ENCODE measurements at places on chromosomes 5 and 9. TPM values are rescaled to one million over a fixed set of nuclear protein-coding genes. Genes with fewer than 3 reads are reported as not detected.

Gene FBXW2
- polyA plus RNA-seq = 47.6 TPM

Gene ARAP3
- 5.5 TPM for polyA plus RNA-seq

Gene FBP2
- polyA plus RNA-seq = not detected

Gene PALM2AKAP2
- polyA plus RNA-seq = 3.6 TPM

Gene SLIT3
- polyA plus RNA-seq = 80.0 TPM

Gene POU5F2
- 0.02 TPM for polyA plus RNA-seq

Gene LRRC70
- polyA plus RNA-seq = 0.08 TPM

Gene CCDC69
- 0.54 TPM for polyA plus RNA-seq

Gene OTULINL
- polyA plus RNA-seq = 0.62 TPM

Gene SPINK13
- polyA plus RNA-seq = not detected

Gene DMRT2
- not detected for polyA plus RNA-seq

Gene PLPP1
- 32.8 TPM for polyA plus RNA-seq

Gene TXNDC8
- polyA plus RNA-seq = not detected

Gene PCDHGA8
- 0.12 TPM for polyA plus RNA-seq

Gene PLCXD3
- polyA plus RNA-seq = 0.15 TPM

Gene STC2
- 9.1 TPM for polyA plus RNA-seq

Gene CCNO
- not detected for polyA plus RNA-seq

Gene TAF9
- polyA plus RNA-seq = 138 TPM

Gene SLC2A8
- 15.1 TPM for polyA plus RNA-seq

Gene WDR31
- polyA plus RNA-seq = 1.3 TPM

Gene PCA3
- 0.21 TPM for polyA plus RNA-seq

Gene OR1Q1
- polyA plus RNA-seq = 0.29 TPM

Gene SLC45A2
- polyA plus RNA-seq = 0.02 TPM

Gene GRXCR2
- polyA plus RNA-seq = not detected

Gene GAS1
- 38.9 TPM for polyA plus RNA-seq

Gene SNCAIP
- polyA plus RNA-seq = 0.08 TPM

Gene CEP72
- polyA plus RNA-seq = 4.4 TPM

Gene TSSK1B
- 0.05 TPM for polyA plus RNA-seq

Gene FANCG
- 25.1 TPM for polyA plus RNA-seq

Gene AFAP1L1
- polyA plus RNA-seq = 0.89 TPM

Gene NEUROG1
- polyA plus RNA-seq = not detected

Gene HRCT1
- polyA plus RNA-seq = 2.0 TPM

Gene OTP
- polyA plus RNA-seq = not detected

Gene ENTREP1
- polyA plus RNA-seq = not detected

Gene UGT3A1
- not detected for polyA plus RNA-seq

Gene TEX48
- 0.46 TPM for polyA plus RNA-seq

Gene RC3H2
- 12.4 TPM for polyA plus RNA-seq

Gene SLCO6A1
- not detected for polyA plus RNA-seq

Gene FBXW11
- polyA plus RNA-seq = 51.1 TPM

Gene ANKRD18B
- 2.7 TPM for polyA plus RNA-seq

Gene IFNK
- not detected for polyA plus RNA-seq

Gene RASGEF1C
- not detected for polyA plus RNA-seq

Data from SK-N-SH (cell line).